Activated CD8-positive, alpha-beta T cell treated with anti-CD3 and anti-CD28 coated beads, Interleukin-2, amount 10 ng/mL, durations not matched to agents 7 days and 5 days (primary cell): ENCODE measurements at places on chromosomes 2 and 18. TPM values are rescaled to one million over a fixed set of nuclear protein-coding genes. Genes with fewer than 3 reads are reported as not detected.
A peak's percentile ranks its signal among the peaks of the same experiment; 100 is the strongest.

UPP2 gene
- not detected for total RNA-seq

DNA sequence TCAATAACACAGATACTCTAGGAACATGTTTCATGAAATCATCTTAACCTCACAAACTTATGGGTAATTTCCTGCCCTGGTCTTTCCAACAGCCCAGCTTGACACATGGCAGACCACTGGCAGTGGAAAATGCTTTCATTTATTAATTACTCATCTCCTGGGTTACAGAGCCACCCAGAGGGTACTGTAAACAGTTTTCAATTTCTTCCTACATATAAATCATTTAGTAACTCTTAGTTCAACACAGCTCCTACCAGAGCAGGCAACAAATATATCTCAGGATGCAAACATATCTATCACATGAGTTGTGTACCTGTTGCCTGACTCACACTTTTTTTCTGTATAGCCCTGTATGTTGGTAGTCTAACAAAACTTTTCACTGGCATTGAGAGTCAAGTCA, 99.2 kb upstream of the VRK2 start:
- DNase-seq, result no peak

DNA sequence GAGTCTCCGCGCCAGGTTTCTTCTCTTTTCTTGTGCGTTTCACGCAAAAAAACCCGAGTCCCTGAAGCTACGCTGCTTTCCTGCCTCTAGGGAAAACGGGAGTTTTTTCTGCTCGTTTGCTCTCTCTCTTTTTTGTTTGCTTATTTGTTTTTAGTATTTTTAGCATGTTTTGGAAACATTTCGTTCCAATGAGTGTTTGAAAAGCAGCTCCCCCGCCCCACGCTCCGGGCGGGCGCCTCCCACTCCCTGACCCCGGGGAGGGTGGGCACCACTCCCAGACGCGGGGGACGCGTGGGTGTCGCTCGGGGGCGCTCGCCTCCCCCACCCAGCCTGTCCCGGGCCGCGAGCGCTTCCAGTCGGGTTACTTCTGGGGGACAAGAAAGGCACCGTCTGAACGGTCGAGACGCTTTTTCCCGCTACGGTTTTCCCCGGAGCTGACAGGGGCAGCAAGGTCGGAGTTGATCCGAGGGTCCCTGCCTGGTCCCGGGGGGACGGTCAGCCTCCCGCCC, 446 bp upstream of the EFHD1 start:
- no peak for DNase-seq

- DNase-seq, result no peak
Measured at GRCh38 chr2:46973673-46974072, 58.1 kb upstream of the MCFD2 start.

RNF152 gene
- not detected for total RNA-seq

GRCh38 chr2:219230059-219230540, 494 bp downstream of the ANKZF1 start:
- DNase-seq, result peak; percentile 64

- DNase-seq, result peak; percentile 50
Measured at GRCh38 chr2:96954011-96954846, 32.2 kb downstream of the FAM178B start.

CCDC138 gene
- 10.5 TPM for total RNA-seq

- DNase-seq, result no peak
Measured at GRCh38 chr18:36610258-36610657, 218.5 kb downstream of the TPGS2 start.

- DNase-seq, result no peak
Measured at GRCh38 chr2:99714349-99714748, 224.5 kb upstream of the REV1 start.

- no peak for DNase-seq
Measured at GRCh38 chr2:20139407-20140172, 85.3 kb downstream of the SDC1 start.

DNA sequence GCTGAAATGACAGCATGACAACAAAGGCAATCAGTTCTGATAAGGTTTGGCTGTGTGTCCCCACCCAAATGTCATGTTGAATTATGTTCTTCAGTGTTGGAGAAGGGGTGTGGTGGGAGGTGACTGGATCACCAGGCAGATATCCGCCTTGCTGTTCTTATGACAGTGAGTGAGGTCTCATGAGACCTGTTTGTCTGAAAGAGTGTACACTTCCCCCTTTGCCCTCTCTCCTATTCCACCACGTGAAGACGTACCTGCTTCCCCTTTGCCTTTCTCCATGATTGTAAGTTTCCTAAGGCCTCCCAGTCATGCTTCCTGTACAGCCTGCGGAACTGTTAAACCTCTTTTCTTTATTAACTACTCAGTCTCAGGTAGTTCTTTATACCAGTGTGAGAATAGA, 553.0 kb downstream of the DCDC2C start:
- no peak for DNase-seq

PMAIP1 gene
- 26.4 TPM for total RNA-seq

GRCh38 chr2:54048117-54048785, 67.2 kb upstream of the ACYP2 start:
- peak; percentile 44 for DNase-seq

- peak; percentile 74 for DNase-seq
Measured at GRCh38 chr2:73291093-73291460, 2.3 kb downstream of the EGR4 start.

GRCh38 chr2:227407591-227408151, 19.9 kb upstream of the SCYGR1 start:
- DNase-seq, result no peak

DNA sequence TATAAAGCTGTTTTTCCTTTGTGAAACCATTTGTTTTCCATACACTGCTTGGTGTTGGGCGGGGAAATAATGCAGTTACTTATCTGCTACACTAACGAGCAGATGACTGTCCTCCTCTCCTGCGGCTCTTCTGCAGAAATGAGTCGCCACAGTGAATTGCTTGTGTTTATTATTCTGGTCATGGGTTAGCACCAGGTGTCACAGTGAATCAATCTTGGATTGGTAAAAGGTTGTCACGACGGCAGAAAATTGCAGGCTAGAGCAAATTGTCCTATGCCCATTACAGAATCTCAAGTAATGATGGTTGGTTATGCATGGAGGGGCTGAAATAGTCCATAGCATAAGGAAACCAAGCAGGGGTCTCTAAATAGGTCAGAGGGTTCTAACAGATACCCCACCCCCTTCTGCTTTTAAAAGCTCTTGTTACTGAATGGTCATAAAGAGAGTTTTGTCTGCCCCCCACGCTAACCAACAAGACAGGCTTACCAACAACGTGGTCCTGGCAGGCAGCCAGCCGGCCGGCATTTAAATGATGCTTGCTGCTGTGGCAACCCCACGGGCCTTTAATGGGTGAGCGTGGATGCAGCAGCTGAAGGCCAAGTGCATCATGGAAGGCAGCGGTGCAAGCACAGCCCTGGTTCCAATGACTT, 29.5 kb downstream of the RAB31 start:
- no peak for DNase-seq

- no peak for DNase-seq
Measured at GRCh38 chr18:55012008-55012407, 52.7 kb upstream of the CCDC68 start.
